ENCODE measurements at places on chromosomes 1 and 21. TPM values are rescaled to one million over a fixed set of nuclear protein-coding genes. Genes with fewer than 3 reads are reported as not detected.
A peak's percentile ranks its signal among the peaks of the same experiment; 100 is the strongest.

The MEGF6 gene
- total RNA-seq = 103 TPM

The ATP1A4 gene
- total RNA-seq = not detected

The LAD1 gene
- total RNA-seq = not detected

The LCE6A gene
- total RNA-seq = not detected

The AMPD2 gene
- total RNA-seq = 67.2 TPM

The PWP2 gene
- total RNA-seq = 4.0 TPM

- DNase-seq = no peak
These were observed 96.0 kb upstream of the TSPAN2 start for GRCh38 chr1:115185336-115185735.

- no peak for DNase-seq
These were observed 434.9 kb upstream of the DAB1 start for GRCh38 chr1:57858740-57859139.

- no peak for DNase-seq
These were observed 59.5 kb upstream of the ADARB1 start for GRCh38 chr21:45014747-45015468.

GRCh38 chr21:42547001-42547905 is 33.6 kb downstream of the SLC37A1 start:
- no peak for DNase-seq

GRCh38 chr1:25090707-25091422 is 141.4 kb downstream of the SYF2 start:
- DNase-seq = no peak

- DNase-seq = no peak
These were observed 7.4 kb downstream of the COP1 start for GRCh38 chr1:176199707-176200106.

GRCh38 chr1:174768949-174769348 is 230.8 kb upstream of the CACYBP start:
- DNase-seq = no peak

GRCh38 chr1:42618866-42619265 is 39.4 kb upstream of the PPIH start:
- peak; percentile 4 for DNase-seq

GRCh38 chr1:114482585-114482984 is 28.4 kb downstream of the TRIM33 start:
- no peak for DNase-seq

DNA sequence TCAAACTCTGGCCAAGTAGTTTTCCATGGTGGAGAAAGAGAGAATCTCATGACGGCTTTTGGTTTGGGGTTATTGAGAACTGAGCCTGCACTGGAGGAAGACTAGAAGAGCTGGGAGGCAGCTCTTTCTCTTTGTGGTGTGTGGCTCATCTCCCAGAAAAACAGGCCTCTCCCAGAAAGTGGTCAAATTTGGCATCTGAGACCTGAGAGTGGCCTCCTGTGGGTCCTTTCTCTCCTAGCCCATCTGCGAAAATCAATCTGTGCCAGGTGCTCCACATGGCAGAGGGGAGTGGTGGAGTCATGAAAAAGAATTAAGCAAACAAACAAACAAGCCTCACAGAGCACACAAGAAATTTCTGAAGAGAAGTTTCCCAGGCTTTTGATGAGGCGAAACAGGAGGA is 305.0 kb downstream of the ST6GALNAC3 start:
- no peak for DNase-seq

DNA sequence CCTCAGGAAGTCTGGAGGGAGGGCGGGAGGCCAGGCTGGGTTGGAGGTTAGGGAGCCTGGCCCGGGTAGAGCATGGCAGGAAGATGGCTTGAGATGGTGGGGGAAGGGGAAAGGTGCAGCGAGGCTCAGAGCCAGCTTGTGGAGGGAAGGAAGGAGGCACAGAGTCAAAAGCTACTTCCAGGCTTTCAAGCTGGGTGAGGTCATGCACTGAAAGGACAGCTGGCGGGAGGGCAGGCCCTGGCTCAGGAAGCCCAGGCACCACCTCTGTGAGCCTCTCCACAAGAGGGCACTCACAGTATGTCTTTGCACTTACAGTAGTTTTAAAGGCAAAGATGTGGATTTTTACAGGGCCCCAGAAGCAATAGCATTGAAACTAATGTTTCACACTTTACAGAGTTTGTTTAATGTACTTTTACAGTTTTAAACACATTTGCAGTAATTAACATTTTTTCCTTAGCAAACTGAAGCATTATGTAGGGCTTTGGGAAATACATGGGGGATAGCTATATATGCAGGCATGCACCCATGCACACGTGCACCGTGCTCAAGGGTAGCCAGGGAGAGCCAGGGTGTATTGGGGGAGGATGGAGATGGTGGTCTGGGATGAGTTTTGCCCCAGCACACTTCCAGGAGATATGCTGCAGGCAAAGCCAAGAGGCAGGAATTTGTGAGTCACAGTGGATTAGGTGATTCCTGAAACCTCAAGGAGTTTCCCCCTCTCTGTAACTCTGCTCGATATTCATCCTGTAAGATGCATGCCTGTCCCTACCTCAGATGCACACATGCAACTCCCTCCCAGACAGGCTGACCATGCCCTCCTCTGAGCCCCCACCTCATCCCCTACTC is 6.1 kb upstream of the ADAM15 start:
- peak; percentile 84 for DNase-seq

DNA sequence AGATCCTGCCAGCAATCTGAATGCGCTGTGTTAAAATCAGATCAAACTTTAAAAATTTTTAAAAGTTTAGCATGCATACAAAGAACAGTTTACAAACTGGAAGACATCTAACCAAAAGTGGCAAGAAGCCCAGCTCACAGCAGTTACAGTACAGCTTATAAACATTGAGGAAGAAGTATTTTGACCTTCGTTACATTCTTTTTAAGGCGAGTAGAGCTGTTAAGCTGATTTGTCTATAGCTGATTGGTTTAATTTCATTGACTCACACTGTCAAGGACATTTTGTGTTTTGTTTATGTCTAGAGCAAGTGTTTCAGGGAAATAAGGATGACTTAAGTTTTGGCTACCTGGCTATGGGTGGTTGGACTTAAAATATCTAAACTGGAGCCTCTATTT is 3.0 kb upstream of the PGM1 start:
- DNase-seq = peak; percentile 60

DNA sequence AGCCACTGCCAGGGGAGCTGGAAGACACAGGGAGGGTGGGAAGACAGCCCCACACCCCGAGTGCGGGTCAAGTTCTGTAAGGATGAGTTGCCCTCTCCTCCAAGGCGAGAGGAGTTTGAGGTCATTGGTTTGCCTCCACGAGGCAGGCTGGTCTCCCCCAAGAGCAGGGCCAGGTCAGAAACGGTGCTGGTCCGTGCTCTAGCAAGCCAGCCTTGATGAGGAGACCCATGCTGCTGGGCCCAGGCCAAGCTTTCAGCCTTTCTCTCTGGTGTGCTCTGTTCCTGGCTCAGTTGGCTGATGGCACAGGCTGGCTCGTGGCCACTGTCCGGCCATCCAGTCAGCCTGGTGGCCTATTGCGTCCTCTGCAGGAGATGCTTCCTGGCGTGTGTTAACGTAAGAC is 12.0 kb upstream of the PCBP3 start:
- no peak for DNase-seq

DNA sequence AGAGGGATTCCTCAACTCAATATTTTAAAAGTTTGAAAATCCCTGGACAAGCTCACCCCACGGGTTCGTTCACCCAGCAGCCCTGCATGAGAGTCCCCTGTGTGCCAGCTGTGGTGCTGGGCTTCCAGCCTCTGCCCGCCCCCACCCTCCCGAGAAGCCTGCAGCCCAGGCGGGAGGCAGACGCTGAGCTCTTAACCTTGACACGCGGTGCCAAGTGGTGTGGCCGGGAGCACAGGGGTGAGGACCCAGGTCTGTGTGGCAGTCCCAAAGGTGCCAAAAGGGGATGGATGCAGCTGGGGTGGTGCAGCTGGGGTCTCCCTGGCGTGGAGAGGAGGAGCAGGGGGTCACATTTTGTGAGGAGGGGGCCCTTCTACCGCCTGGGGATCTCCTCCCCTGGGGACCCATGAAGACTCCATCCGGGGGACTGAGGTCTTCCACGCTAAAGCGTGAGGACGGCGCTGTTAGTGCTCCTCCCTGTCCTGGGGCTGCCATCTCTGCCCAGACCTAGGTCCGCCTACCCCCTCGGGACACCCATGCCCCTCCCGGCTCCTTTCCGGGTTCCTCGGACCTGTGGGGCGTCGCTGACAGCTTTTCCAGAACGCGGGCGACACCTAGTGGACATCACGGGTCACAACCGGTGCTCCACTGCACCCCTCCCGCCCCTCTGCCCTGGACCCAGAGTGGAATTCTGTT is 12.9 kb downstream of the PLA2G2F start:
- DNase-seq = peak; percentile 75

DNA sequence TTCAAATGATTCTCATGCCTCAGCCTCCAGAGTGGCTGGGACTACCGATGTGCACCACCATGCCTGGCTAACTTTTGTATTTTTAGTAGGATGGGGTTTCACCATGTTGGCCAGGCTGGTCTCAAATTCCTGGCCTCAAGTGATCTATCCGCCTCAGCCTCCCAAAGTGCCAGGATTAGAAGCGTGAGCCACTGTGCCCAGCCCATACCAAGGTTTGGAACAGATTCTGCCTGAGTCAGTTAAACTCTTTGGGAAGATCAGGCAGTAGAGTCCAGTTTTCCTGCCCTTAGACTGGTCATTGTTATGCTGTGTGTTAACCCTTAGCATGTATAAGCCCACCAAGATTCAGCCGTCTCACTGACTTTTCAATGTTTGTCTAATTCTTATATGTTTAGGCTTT is 48.3 kb upstream of the LYPLAL1 start:
- DNase-seq = no peak

DNA sequence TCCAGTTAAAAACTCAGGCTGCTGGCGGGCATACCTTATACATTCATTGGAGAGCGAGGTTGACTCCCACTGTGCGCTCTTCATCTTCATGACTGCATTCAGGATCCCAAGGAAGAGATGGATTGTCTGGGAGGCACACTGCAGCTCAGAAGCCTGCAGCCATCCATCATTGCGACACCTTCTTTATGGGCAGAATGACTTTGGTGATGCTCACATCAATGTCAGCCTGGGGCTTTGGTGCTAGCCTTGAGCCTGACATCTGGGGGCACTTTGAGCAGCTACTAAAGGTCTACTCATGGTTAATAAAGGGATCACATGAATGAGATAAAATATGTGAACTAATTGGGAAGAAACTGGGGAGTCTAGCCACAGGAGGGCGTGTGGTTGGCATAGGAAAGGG is 229.3 kb downstream of the PRDM2 start:
- DNase-seq = no peak

GRCh38 chr1:209815931-209816341 is 10.0 kb upstream of the IRF6 start:
- DNase-seq = no peak

- peak; percentile 87 for DNase-seq
These were observed 2.5 kb upstream of the PTGER3 start for GRCh38 chr1:71049951-71050598.

GRCh38 chr1:168348146-168348709 is 67.6 kb downstream of the TBX19 start:
- DNase-seq = no peak

DNA sequence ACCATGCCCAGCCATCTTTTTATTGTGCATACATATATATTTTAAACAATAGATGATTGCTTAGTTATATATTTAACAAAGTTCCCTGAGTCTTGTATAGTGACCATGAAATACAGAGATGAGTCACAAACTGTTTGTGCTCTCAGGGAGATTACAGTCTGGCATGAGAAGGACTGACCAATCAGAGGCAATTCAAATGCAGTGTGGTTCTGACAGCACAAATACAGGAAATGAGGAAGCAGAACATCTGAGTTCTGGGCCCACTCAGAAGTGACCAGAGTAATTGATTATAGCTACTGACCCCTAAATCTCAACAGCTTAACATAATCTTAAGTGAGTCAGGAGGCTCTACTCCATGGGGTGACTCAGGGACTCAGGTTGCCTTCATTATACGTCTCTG is 534.5 kb downstream of the OMA1 start:
- DNase-seq = no peak

GRCh38 chr1:114135786-114136185 is 17.9 kb downstream of the SYT6 start:
- no peak for DNase-seq

GRCh38 chr1:182122256-182122912 is 60.9 kb upstream of the ZNF648 start:
- no peak for DNase-seq

DNA sequence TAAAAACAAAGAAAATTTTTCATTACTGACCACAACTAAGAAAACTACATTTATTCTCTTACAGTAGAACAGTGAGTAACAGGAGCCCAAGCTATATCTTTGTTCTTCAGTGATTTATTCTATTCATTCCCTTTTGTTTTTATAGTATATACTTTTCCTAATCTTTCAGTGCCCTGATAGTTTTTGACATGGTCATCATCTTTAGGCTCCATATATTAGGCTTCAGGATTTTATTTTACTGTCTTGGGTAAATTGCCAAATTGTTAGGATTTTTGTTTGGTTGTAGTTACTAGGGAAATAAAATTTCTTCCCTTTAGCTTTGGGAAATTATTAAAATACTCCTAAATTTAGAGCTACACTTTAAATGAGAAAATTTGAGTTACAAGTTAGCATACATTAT is 10.3 kb downstream of the FBXO28 start:
- no peak for DNase-seq

DNA sequence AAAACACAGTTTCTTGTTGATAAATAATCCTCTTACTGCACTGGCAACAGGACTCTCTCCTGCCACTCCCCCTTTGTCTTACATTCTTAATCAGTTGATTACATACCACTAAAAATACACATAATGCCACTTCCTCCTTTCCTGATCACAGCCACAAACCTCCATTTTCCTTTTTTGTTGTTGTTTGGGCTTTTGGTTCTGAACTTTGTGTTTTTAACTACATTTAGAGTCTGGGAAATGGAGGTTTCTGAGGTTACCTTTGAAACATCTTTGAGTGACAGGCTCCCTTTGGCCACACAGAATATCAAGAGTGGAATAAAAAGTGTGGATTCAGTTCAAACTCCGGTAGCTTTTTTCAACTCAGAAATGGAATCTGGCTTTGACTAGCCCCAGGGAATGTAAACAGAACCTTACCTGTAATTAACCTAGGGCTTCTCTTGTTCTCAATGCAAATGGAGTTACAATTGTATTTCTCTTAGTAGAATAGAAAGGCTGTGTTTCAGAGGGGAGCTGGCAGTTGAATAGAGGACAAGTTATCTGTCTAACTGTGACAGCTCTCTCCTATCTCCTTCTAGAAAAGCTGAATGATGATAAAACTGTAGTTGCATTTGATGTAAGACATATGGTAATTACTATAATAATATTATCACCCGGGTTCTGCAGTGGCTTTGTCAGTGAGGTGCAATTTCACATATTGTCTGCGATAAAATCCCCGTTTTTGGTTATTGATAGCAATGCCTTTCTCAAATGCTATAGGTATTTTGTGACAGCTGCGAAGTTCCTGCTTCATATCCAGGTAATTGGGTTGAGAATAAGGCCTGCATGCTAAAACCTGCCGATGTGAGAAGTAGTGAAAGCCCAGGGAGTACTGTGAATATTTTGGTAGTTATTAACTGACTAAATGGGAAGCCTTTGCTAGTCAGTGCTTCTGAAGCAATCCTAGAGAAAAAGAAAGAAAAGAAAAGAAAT is 66.9 kb downstream of the ST6GALNAC5 start:
- DNase-seq = no peak

- no peak for DNase-seq
These were observed 20.6 kb upstream of the KCNJ15 start for GRCh38 chr21:38236232-38236631.
